Omental fat pad (tissue), 4 donors: ENCODE measurements at places on chromosomes 13 and 19. TPM values are rescaled to one million over a fixed set of nuclear protein-coding genes. Genes with fewer than 3 reads are reported as not detected.

BRME1 gene
- total RNA-seq: not detected

CEACAM8 gene
- not detected for total RNA-seq

ZNF726 gene
- total RNA-seq: 0.19 TPM

CACNG6 gene
- total RNA-seq: not detected

KIR3DL1 gene
- not detected for total RNA-seq

ZNF541 gene
- total RNA-seq: 0.37 TPM

KLHL1 gene
- not detected for total RNA-seq

POSTN gene
- 41.9 TPM for total RNA-seq

ZNF701 gene
- 8.6 TPM for total RNA-seq

IGSF23 gene
- total RNA-seq: not detected

IGFL2 gene
- total RNA-seq: not detected

ZNF599 gene
- 4.6 TPM for total RNA-seq

DNA sequence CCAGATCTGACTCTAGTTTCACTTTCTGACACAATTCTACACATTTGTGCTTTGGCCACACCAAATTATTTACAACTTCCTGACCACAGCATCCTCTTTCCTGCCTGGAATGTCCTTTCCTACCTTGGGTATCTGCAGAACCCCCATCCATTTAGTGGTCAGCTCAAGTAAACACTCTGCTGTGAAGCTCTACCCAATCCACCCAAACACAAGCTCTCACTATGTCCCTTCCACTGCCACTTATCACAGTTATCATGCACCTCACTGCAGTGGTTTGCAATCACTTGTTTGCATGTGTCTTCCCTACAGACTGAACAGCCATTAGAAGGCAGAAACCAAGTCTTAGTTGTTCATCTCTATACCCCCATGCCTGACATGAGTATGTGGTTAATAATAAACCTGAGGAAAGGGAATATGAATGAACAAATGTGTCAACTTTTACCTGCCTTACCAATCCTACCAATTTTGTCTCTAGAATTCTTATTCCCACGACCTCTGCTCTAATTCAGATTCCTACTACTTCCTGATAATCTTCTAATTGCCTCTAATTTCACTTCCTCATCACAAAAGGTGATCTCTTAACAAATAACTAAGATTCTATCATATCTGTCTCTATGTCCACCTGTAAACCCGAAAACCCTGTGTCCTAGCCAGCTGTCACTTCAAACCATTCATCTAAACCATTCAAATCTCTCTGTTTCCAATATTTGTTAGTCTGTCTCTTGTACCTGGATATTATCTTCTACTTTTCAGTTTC lies 25.1 kb downstream of the LNX2 start:
- DNase-seq: no peak

GRCh38 chr13:27130979-27131623 lies 40.5 kb downstream of the USP12 start:
- no peak for DNase-seq

DNA sequence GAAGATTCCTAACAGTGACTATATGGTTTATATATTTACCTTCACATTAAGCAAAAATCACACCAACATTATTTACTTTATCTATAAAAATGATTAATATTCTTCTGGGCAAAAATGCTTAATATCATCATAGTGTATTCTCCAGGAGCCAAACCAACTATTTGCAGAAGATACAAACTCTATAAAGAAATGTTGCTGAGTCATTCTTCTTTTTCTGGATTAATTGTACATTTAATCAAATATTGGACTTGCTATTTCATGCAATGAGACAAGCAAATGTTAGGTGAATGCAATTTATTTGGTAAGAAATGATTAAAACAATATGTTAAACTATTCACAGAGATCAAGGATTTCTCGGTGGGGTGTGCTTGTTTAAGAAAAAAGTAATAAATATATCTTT lies 1075.8 kb downstream of the PCDH9 start:
- DNase-seq: no peak

- no peak for DNase-seq
These were observed 34.8 kb upstream of the NDFIP2 start for GRCh38 chr13:79445968-79446645.

- no peak for DNase-seq
These were observed 202.0 kb downstream of the FOXO1 start for GRCh38 chr13:40464337-40465014.

DNA sequence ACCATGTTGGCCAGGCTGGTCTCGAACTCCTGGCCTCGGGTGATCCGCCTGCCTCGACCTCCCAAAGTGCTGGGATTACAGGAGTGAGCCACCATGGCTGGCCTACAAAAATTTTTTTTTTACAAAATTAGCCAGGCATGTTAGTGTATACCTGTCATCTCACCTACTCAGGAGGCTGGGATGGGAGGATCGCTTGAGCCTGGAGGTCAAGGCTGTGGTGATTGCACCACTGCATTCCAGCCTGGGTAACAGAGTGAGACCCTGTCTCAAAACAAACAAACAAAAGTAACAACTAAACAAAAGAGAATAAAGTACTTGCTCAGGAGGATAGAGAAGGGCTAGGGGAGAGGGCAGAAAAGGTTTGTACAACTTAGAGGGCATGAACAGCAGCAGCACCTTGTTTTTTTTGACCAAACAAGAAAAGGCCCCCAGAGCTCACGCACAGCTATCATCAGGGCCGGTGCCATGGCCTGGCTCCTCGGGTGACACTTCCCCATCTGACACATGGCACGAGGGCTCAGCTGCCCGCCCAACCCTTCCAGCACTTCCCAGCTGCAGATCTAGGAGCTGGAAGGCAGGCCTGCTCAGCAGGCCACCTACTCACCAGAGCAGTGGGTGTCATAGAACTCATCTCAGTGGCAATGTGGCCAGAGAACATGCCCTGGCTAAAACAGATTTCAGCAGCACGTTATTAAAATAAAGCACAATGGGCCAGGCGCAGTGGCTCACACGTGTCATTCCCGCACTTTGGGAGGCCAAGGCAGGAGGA lies 8.6 kb upstream of the SLC7A9 start:
- DNase-seq: no peak

- DNase-seq: no peak
These were observed 34.1 kb upstream of the WDFY2 start for GRCh38 chr13:51550151-51550550.

- DNase-seq: no peak
These were observed 337.7 kb downstream of the KCNRG start for GRCh38 chr13:50352720-50353480.

GRCh38 chr13:80101040-80101439 lies 239.9 kb downstream of the SPRY2 start:
- no peak for DNase-seq

DNA sequence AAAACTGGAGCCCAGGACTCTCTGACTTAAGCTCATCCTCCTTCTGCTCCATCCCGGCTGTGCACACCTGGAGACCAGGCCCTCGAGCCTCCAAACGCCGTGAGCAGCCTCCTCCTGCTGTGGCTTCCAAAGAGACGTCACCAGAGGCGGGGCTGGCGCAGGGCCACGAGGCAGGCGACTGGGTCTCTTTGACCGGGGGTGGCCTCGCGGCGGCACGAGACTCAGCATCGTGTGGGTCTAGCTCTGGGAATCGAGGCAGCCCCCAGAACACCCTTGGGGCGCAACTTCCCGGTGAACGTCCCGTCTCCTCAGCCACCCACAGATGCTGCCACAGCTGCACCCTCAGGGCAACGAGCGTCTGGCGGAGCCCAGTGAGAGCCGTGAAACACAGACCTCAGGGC lies 22.8 kb downstream of the RASA3 start:
- DNase-seq: peak; percentile 12

GRCh38 chr13:30647824-30648521 lies 30.3 kb downstream of the USPL1 start:
- no peak for DNase-seq

DNA sequence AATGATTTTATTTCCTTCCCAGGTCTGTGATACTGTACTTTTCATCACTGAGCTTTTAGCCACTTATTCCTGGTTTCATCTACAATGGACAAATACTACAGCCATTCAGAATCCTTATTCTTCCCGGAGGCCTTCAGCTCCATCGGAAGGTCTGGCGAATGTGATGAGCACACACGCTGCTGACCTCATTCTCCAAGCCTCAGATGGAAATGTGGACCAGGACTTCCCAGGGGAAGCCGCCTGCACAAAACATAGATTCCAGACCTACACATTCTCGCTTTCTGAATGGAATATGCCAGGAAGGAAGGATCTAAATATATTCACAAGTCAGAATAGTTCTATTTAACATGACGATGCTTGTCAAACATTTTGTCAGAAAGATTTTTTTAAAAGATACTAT lies 75.6 kb downstream of the CDADC1 start:
- DNase-seq: no peak

DNA sequence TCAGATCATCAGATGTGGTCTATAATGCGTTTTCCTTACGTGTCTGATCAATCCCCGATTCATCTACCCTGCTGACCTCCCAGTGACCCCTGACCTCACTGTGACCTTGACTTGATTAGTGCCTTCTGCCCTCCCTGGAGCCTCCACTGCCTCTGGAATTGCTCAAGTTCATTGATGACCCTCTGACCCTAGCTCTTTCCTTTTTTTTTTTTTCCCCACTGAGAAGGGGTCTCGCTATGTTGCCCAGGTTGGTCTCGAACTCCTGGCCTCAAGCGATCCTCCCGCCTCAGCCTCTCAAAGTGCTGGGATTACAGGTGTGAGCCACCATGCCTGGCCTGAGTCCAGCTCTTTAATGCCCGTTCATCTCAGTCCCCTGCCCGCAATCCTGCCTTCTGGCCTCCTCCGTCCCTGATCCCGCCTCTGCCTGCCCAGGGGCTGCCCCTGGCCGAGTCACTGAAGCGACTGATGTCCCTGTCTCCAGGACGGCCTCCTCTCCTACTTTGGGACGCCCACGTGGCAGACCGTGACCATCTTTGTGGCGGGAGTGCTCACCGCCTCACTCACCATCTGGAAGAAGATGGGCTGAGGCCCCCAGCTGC lies 4.0 kb upstream of the FTL start:
- DNase-seq: no peak

- DNase-seq: no peak
These were observed 253 bp upstream of the TPTE2 start for GRCh38 chr13:19561585-19561984.

DNA sequence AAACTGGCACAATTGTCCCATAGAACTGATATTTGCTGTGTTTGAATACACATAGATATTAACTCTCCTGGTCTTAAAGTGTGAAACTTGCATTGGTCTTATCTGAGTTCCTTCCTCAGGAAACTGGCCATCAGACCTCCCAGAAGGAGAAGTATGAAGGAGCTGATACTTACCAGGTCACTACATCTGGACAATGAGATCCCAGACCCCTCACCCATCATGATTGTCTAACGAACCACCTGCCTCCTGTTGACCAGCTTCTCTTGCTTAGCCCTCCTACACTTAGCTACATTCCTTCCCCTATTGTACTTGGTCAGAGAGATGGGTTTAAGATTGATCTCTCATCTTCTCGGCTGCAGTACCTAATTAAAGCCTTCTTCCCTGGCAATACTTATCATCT lies 413.3 kb downstream of the KCTD12 start:
- no peak for DNase-seq

DNA sequence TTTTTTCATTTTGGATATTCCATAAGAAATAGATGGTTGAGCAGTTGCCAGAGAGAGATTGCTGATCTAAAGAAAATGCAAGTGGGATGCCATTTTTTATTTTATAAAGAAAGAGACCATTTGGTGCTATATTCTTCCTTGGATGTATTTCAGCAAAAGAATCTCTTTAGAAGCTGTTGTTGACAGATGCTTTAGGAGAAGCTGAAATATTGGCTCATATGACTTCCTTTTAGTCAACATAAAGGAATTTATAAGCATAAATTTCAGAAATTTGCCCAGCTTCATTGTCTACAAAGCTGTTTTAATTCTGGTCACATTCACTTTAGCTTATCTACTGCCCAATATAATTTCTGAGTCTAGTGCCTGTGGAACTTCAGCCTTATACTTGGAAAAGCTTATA lies 36.9 kb downstream of the POLR1D start:
- DNase-seq: no peak

DNA sequence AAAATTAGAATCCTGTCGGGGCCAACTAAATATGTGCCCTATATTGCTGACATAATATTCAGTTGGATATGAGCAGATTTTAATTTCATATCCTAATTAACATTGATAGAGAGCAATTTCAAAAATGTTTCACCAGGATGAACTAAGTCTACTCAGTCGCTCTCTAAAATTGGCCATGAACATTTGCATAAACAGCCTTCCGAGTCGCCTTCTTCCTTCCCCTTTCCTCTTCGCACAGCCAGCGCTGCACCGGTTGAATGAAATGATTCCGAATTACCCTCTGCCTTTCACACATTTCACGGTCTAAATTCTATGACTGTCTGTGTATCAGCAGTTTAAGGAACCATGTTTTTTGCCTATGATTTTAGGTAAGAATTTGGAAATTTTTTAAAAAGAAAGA lies 413.7 kb downstream of the LIG4 start:
- DNase-seq: no peak

- no peak for DNase-seq
These were observed 511.8 kb downstream of the KLF12 start for GRCh38 chr13:73622381-73622780.

GRCh38 chr13:83003185-83003584 lies 879.1 kb downstream of the SLITRK1 start:
- no peak for DNase-seq

- DNase-seq: no peak
These were observed 517.7 kb downstream of the MYO16 start for GRCh38 chr13:109146912-109147647.

DNA sequence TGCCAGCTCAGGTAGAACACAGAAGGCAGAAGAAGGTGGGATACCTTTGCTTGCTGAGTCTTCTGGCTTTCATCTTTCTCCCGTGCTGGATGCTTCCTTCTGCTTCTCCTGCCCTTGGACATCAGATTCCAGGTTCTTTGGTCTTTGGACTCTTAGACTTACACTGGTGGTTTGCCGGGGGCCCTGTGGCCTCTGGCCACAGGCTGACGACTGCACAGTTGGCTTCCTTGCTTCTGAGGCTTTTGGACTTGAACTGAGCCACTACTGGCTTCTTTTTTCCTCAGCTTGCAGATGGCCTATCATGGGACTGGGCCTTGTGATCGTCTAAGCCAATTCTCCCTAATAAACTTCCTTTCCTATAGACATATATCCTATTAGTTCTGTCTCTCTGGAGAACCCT lies 19.8 kb upstream of the ZNF331 start:
- DNase-seq: no peak

DNA sequence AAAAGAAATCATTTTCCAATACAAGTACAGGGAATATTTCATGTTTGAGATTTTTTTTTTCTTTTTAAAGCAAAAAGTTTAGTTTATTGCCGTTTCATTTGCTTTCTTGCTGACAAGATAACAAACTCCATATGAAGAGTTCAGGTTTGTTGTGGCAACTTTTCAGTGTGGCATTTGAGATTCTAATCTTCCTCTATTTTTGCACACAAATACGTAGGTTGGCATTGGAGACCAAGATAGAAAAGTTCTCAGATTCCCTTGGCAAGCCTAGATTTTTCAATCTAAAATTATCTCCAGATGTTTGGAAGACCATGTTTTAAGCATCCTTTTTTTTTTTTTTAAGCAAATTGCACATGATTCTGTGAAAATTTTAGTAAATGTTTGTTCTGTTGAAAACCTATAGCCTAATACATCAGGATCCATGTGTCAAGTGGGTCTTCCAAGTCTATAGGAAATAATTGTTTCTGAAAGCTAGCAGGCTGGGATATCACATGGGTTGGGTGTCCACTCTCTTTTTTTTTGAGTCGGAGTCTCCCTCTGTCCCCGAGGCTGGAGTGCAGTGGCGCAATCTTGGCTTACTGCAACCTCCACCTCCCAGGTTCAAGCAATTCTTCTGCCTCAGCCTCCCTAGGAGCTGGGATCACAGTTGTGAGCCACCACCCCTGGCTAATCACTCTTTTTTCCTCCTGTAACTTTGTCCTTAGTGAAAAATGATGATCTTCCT lies 2.6 kb downstream of the GARRE1 start:
- no peak for DNase-seq
